Effector CD8-positive, alpha-beta T cell (primary cell): ENCODE measurements at places on chromosomes 1 and 21.

GRCh38 chr1:200258447-200259375, 151.1 kb downstream of the ZNF281 start:
- no peak for DNase-seq

DNA sequence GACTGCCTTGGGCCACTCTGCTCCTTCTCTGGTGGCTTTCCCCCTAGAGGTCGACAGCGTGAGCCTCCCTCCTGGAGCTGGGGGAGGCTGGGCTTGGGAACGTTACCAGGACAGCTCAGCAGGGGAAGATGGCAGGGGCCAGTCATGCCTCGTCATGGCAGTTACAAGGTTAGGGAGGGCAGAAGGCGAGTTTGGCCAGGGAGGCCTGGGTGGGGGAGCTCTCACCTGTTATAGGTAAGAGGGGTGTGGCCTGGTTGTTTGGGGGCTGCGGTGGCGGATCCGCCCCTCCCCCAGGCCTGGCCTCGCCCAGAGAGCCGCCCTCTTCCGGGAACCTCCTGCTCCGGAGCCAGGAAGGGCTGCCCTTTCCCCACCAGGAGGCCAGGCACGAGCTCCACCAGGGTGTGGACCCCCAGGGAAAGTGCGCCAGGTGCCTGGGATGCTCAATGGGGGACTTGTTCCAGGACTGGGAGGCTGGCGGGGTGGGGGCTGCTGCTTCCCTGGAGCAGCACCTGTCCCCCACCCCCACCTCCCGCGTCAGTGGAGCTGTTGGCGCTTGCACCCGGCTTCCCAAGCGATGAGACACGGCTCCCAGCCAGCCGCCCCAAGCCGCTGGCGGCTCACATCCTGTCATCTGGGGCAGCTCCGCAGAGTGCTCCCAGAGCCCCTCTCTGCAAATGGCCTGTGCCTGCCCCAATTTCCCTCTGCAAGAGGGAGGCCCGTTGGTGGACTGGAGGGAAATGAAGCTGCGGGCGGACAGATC, 23.6 kb upstream of the PKP1 start:
- no peak for DNase-seq

- DNase-seq = no peak
These were observed 17.7 kb downstream of the NGF start for GRCh38 chr1:115320377-115320776.

DNA sequence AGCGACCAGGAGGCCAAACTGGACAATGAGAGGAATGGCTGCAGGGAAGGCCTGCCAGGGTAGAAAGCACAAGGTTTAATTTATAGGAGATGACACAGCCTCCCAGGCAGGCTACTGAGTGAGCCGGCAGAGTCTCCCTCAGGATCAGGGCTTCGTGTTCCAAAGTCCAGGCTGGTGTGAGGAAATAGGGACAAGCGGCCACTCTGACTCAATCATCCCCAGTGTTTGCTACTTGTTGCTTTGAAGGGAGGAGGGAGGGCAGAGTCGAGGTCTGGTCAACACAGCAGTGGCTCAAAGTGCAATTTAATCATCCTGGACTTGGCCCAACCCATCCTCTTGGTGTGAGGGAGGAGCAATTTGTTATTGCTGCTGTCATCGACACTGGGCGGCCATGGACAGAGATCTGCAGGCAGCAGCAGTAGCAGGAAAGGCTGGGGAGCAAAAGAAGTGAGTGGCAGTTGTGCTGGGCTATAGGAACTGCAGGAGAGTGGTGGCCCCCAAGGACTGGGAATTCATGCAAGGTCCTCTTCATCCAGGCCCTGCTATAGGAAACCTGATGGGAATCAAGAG, 27.5 kb downstream of the TBX15 start:
- DNase-seq = no peak

DNA sequence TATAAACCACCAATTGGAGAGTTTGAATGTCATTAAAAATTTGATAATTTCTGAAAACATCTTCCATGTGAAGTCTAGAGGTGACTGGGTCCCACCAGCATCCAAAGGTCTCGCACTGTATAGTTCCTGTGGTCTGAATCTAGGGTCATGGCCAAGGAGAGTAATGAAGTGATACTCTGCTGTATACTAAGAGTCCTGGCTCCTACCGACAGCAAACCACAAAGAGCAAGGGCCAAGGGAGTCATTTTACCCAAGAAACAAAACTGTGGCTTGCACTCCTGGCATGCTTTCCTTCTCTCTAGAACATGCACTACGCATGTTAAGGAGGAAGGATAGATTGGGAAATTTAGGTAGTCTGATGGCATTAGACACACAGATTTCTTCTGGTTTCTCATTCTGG, 115.6 kb downstream of the BRINP2 start:
- DNase-seq = no peak

GRCh38 chr21:16310176-16310575, 580.4 kb downstream of the USP25 start:
- no peak for DNase-seq

DNA sequence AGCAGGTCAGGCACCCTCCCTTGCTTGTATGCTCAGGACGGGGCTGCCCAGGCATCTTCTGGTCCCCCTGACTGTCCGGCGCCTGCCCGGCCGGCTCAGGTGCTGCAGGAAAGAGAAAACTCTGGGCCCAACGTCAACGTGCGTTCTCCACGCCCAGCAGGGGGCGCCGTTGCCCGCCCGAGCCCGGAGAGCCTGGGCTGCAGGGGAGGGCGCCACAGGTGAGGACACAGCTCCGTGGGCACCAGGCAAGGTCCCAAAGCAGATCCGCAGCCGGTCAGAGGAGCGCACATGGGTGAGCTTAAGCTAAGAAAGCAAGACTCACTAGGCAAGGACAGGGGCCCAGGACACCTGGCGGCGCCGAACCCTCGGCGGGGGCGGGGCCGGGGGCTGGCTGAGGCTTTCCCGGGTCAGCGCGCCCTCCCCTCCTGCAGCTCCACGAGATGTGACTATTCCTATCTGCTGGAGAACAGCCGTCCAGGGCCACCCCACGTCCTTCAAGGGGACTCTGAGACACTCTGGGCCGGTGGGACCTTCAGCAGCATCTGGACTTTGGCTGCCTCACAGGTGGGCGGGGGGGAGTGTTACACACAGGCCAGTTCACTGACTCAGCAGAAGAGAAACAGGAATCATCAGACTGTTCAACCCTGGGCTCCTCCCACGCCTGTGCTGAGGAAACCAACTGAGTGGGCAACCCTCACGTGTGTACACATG, 29.3 kb downstream of the KRTAP10-1 start:
- peak; percentile 77 for DNase-seq
